ENCODE measurements at places on chromosomes 13 and 19. TPM values are rescaled to one million over a fixed set of nuclear protein-coding genes. Genes with fewer than 3 reads are reported as not detected.

DNA sequence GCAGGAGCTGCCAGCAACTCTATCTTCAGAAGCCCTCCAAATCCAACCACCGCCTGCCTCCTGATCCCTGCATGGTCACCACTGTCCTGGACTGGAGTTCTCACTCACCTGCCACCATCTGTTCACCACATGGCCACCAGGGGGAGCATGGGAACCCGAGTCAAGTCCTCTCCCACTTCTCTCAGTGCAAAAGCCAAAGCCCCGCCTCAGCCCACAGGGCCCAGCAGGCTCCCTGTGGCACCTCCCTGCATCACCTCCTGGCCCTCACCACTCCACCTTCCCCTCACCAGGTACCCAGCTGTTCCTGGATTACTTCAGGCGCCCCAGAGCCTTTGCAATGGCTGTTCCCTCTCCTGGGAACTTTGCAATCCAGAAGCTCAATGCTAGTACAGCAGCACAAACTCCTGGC is 5.3 kb downstream of the DHPS start:
- peak; percentile 99 for DNase-seq

GRCh38 chr19:43506629-43507028 is 2.1 kb upstream of the PHLDB3 start:
- no peak for DNase-seq

DNA sequence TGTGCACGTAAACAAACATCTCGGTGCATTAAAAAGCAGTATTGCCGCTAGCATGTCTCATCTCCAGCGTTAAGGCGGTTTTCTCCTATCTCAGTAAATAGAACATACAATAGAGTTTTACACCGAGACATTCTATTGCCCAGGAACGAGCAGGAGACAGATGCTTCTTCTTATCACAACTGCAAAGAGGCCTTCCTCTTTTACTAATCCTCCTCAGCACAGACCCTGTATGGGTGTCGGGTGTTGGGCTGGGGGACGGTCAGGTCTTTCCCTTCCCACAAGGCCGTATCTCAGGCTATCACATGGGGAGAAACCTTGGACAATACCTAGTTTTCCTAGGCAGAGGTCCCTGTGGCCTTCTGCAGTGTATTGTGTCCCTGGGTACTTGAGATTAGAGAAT is 21.2 kb downstream of the ZNF233 start:
- DNase-seq, result no peak

- no peak for DNase-seq
Observed at GRCh38 chr13:42999491-42999890, 7.5 kb upstream of the EPSTI1 start.

The NACC1 gene
- 172 TPM for total RNA-seq

The TMC4 gene
- 32.7 TPM for total RNA-seq

DNA sequence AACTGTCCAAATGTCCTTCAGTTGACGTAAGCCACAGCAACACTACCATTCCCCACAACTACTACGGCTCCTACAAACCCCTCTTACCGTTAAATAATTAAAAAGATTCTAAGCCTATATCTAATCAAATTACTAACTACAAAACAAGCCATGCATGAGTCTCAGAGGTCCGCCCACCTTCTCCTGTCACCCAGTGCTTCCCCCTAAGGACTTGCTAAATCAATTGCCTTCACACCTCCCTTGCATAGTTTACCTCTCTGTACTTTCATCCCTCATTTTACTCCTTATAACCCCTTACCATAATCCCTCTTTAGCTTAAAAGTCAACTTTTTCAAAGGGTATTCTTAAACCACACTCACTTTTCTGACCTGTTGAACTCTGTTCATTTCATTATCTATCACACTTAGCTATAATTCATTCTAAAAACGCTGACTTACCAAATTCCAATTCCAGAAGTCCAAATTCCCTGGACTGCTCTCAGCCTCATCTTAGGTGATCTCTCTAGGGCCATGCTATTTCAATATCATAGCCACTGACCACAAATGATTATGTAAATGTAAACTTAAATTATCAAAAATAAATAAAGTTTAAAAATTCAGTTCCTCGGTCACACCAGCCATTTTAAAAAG is 187.8 kb downstream of the DIAPH3 start:
- DNase-seq, result no peak

The KLC3 gene
- 4.8 TPM for total RNA-seq

DNA sequence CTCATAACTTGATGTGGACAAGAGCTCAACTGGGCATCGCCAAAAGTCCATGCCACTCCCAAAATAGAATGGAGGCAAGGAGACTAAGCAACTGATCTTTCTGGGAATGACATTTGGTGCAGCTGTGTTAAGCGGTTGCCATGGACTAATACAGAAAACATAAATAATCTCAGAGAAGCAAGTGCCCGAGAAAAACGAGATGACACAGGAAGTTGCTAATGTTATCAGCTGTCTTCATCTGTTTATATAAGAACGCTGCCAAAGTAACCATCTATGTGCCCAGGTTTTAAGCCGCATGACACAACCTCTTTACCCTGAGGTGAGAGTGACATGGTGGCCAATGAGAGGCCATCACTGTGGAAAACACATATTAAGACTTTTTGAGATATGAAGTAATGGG is 54.9 kb upstream of the SACS start:
- no peak for DNase-seq

- no peak for DNase-seq
Observed at GRCh38 chr13:98996046-98996445, 18.2 kb upstream of the DOCK9 start.

The GCDH gene
- 29.2 TPM for total RNA-seq

GRCh38 chr19:38277549-38277948 is 13.2 kb downstream of the SPINT2 start:
- no peak for DNase-seq

DNA sequence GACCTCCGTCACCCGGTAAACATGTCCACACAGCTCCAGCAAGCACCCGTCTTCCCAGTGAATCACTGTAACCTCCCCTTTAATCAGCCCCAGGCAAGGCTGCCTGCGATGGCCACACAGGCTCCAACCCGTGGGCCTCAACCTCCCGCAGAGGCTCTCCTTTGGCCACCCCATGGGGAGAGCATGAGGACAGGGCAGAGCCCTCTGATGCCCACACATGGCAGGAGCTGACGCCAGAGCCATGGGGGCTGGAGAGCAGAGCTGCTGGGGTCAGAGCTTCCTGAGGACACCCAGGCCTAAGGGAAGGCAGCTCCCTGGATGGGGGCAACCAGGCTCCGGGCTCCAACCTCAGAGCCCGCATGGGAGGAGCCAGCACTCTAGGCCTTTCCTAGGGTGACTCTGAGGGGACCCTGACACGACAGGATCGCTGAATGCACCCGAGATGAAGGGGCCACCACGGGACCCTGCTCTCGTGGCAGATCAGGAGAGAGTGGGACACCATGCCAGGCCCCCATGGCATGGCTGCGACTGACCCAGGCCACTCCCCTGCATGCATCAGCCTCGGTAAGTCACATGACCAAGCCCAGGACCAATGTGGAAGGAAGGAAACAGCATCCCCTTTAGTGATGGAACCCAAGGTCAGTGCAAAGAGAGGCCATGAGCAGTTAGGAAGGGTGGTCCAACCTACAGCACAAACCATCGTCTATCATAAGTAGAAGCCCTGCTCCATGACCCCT is 9.0 kb upstream of the CEACAM5 start:
- DNase-seq, result peak; percentile 23

GRCh38 chr13:102944821-102945220 is 99.0 kb downstream of the ERCC5 start:
- no peak for DNase-seq

GRCh38 chr19:1987197-1988187 is 28.0 kb downstream of the BTBD2 start:
- DNase-seq, result peak; percentile 68

The SIGLEC8 gene
- total RNA-seq, result not detected

- DNase-seq, result peak; percentile 52
Observed at GRCh38 chr19:9935506-9936325, 599 bp downstream of the OLFM2 start.
